ENCODE measurements at places on chromosomes 5 and 9.

DNA sequence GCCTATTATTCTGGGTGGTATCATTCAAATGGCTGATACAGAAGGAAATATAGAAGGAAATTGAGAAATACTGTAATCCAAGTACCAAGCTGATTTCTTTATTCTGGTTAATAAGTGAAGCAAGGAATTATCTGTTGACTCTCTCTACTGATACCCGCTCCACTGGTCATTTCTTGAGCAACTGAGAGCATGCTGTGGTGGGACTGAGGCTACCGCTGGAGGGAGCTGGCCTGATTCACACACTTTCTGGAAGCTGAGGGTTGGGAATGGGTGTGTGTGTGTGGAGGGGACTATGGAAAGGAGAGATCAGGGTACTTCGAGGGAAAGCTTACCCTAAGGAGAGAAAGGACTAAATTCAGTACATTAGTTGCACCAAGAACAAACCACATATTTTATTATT lies 104.1 kb downstream of the UGCG start:
- no peak for DNase-seq

GRCh38 chr9:128169925-128170324 lies 9.9 kb downstream of the BBLN start:
- no peak for DNase-seq

DNA sequence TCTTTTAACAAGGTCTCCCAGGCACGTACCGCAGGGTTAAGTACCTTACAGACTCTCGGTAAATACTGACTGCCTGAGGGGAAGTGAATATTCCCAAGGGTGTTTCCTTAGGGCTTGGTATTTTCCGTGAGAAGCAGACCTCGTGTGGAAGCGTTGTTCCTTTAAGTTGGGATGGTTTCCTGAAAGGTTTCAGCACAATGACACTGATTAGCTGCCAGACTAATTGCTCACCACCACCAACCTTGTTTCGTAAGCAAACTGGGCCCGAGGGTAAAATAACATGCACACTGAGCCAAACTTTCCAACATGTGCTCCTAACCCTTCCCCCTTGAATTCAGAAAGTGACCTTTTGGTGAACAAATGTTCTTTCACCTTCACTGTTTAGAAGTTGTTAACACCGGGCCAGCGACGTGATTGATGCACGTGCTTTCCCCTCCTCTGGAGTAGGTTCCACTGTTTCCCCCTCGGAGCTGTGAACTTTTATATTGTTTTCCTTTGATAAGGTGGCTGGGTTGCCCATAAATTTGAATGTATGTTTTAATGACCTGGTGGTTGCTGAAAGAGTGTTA lies 128.1 kb upstream of the RPS23 start:
- no peak for DNase-seq

GRCh38 chr5:9329125-9329524 lies 216.8 kb downstream of the SEMA5A start:
- DNase-seq: no peak

DNA sequence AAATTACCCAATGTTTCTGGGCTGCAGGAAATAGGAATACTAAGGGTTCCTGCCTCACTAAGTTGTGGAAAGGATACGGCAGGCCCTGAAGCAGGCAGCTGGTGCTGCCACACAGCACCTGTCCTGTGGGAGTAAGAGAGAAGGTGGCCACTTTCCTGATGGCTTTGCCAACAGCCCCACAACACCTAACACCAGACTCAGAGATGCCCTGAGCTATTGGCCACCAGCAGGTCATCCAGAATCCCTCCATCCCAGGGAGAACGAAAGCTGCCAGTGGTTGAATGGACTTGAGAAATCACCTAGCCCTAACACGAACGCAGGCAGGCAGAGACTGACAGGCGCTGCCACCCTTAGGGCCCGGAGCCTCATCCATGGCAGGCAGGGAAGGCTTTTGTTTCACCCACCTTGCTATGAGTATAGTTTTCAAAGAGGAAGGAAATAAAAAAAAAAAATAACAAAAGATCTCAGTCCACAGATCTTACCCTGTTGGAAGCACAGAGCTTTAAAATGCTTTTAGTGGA lies 82.2 kb downstream of the DCP2 start:
- DNase-seq: no peak

DNA sequence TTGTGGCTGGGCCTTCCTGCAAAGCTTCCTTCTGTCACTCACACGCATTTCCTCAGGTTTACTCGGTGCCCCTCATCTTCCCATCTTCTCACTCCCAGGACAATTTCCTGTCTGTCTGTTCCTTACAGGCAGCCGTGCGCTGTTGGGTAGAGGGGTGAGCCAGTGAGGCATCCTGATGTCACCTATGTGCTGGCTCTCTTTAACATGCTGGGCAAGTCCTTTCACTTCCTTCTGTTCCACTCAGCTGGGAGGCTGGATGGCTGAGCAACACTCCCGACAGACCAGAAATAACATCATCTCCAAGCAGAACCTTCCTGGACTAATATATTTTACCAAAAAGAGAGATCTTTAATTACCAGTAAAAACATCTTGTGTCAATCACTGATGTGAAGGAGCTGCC lies 103.0 kb downstream of the HSD17B3 start:
- no peak for DNase-seq

DNA sequence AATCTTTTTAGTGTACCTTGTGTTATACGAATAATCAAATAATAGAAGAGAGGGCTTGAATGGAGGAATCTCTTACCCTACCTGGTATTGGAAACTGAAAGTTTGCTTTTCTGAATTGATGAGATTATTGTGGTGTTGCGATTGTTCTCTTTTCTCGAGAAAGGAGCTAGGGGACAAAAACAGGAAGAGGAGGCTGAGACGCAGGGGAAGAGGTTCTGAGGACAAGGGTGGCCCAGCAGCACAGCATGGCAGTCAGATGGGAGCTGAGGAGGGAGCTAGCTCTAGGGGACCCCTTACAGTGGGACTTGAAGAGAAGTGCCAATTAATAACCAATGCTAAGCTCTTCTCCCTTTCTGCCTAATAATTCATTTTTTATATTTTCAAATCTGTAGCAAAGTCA lies 183.3 kb upstream of the DMAC1 start:
- no peak for DNase-seq

GRCh38 chr5:61915646-61916045 lies 390.4 kb upstream of the KIF2A start:
- no peak for DNase-seq

DNA sequence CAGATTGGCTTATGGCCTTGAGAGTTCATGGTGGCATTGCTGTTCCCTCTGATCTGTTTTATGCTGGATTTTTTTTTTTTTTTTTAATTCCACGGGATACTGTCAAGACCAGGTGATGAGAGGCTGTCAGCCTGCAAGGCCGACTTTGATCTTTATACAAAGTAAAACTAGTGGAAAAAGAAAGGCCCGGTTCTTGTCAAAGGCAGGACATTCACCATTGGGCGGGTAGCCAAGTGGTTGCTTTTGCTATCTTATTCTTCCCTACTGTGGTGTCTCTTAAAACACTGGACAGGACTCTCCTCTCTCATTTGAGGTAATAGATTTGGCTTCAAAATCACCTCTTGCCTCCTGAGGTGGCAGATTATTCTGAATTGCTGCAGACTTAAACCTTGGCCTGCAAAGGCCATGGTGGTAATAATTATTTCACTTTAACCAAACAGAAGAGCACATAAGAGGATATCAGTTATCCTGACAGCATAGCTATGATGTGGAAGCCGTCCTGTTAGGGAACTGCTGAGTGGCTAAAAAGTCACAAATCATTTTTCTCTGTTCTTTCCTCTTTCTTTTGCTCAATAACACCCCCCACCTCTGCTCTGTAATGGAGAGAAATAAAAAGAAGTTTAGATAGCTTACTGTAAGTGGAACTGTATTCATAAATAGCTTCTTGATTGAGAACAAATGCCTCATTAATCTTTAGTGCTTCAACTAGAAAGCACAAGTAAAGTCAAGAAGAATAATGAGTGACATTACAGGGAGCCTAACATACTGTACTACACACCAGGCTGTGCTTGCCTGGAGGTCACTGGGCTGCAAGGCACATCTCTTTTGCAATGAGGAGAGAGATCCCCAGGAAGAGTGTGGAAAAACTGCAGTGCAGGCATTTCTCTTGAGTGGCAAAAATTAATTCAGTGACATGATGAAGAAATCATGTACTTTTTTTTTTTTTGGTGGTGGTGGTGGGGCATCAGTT lies 275.6 kb downstream of the KDM4C start:
- no peak for DNase-seq

DNA sequence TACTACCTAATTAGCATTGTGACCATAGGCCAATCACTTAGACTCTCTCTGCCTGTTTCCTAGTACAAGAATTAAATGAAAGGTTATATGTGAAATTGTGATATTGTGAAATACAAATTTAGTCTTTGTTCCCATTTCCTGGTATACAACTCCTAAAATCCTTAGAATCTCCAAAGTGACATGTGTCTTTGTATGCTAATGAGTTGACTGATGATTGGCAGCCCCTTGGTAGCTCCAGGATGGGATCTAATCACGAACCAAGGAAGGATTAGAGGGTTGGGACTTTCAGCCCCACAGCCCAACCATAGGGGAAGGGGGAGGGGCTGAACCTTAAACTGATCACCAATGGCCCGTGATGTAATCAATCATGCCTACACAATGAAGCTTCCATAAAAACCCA lies 31.6 kb downstream of the ATP6V0E1 start:
- DNase-seq: no peak

DNA sequence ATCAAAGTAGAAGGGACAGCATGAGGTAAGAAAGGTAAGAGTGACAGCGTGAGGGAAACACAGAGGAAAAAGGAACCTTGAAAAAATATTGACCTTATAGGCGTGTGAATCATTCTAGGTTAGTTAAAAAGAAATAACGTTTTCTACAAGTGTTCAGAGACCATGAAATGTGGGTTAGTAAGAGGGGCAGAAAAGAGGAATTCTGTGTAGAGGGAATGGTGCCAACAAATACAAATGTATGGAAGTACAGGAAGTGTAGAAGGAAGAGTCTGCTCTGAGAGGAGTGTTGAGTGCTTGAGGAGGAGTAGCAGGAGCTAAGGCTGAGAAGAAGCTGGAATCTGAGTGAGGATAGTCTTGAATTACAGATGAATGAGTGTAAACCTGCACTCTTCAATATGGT lies 418.6 kb upstream of the RIOK2 start:
- DNase-seq: no peak

DNA sequence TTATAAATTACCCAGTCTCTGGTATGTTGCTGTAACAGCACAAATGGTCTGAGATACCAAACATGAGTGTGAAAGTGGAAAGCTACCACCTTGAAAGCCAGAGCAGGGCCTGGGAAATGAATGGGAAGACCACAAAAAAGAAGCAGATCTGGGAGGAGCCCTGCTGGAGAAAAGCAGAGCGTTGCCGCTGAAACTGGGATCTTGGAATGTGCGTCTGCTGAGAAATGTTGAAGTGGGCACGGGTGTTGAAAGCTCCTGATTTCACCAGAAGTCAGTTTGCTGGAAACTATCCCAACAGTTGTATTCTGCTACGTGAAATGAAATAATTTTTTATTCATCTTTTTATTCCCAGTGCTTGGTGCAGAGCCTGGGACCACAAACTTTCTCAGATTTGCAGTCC lies 40.0 kb downstream of the NUDT12 start:
- DNase-seq: no peak

GRCh38 chr9:83266666-83267496 lies 203.9 kb upstream of the RASEF start:
- no peak for DNase-seq

GRCh38 chr9:2390028-2390427 lies 231.6 kb upstream of the VLDLR start:
- DNase-seq: no peak

DNA sequence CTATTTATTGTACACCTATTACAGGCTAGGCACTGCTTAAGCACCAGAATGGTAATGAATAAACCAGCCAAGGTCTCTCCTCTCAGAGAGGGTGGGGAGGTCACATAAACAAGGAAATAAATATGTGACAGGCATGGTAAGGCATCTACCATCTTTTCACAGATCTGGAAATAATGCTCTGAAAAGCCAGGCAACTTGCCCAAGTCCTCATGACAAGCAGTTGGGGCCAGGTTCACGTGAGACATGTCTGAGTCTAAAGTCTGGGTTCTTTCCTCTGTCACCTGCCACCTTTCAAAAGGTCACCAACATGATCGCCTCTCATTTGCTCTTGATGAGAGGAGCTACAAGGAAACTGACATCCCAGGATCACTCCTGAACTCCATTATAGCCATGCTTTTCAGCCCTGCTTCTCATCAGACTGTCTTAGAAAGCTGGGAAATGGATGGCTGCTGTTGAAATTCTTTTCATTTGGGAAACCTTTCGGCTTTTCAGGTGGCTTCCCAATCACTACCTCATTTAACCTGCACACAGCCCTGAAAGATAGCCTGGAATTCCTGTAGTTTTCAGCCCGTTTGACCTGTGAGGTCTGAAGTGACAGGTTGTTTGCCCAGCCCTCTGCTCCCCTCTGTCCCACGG lies 123.1 kb downstream of the CRB2 start:
- no peak for DNase-seq

DNA sequence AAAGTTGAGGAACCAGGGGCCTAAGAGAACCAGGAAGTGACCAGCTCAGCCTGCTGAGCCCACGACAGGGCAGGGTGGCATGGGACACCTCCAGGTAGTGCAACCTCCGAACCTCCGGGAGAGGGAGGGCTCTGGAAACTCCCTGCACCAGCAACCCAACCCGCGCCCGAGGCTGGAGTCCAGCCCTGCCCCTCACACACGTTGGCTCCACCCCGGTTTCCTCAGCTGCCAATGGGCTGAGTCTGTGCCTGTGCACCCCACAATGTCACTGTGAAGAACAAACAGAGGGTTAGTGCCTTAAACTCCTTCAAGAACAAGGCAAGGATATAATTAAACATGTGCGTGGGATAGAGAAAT lies 17.0 kb upstream of the UNC5A start:
- DNase-seq: no peak

DNA sequence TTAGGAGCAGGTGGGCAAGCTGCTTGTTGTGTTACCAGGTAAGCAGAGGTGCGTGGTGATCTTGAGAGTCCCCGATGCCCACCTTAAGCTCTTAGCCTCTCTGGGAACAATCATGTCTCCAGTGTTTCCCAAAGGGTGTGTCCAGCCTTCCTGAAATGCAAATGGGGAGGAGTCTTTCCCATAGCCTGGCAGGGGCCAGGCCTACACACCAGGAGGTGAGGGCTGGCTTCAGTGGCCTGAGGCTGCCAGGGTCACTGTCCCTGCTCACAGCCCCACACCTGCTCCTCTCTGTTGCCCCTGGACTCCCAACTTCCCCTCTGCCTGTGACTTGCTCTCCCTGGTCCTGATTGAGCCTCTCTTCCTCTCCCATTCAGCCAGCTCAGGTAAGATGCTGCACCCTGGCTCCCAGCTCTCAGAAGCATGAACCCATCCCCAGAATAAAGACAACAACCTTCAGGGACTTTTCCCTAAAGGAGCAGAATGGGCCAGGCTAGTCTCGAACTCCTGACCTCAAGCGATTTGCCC lies 65.7 kb upstream of the PHYKPL start:
- DNase-seq: no peak
